CD14-positive monocyte (primary cell): ENCODE measurements at places on chromosomes 7 and 10.

GRCh38 chr10:665579-666091 lies 23.8 kb downstream of the DIP2C start:
- no peaks in the 10 kb centered on the region for H3K4me1 ChIP-seq
- no peaks in the 10 kb centered on the region for H3K36me3 ChIP-seq
- H3K27ac ChIP-seq = no peak overlapping the region
- no peak overlapping the region for H3K4me3 ChIP-seq
- no peaks in the 10 kb centered on the region for H3K27me3 ChIP-seq
- DNase-seq = no peak

- H3K27ac ChIP-seq = no peak overlapping the region
- no peaks in the 10 kb centered on the region for H3K36me3 ChIP-seq
- H3K4me1 ChIP-seq = no peaks in the 10 kb centered on the region
- H3K4me3 ChIP-seq = no peak overlapping the region
- no peak for DNase-seq
These were observed 434.7 kb downstream of the TNS3 start for GRCh38 chr7:47147213-47147631.

DNA sequence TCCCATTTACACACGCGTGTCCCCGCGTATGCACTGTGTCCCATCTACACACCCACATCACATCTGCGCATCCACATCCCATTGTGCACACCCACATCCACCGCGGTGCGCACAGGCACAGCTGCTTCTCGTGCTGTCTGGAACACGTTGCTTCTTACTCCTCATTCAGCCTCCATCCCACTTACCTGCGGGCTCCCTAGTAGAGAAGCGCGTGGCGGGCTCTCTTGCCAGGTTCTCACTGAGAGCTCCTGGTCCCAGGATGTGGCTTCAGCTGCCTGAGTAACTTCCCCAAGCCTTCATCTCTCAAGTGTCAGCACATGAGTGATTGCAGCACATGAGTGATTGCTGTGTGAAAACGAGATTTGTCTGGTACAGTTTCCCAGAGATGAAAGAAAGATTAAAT lies 117.8 kb downstream of the TRRAP start:
- H3K27ac ChIP-seq = no peak overlapping the region
- peaks cover 96% of the 10 kb centered on the region for H3K36me3 ChIP-seq
- H3K4me1 ChIP-seq = no peaks in the 10 kb centered on the region
- no peak overlapping the region for H3K4me3 ChIP-seq
- no peaks in the 10 kb centered on the region for H3K27me3 ChIP-seq

DNA sequence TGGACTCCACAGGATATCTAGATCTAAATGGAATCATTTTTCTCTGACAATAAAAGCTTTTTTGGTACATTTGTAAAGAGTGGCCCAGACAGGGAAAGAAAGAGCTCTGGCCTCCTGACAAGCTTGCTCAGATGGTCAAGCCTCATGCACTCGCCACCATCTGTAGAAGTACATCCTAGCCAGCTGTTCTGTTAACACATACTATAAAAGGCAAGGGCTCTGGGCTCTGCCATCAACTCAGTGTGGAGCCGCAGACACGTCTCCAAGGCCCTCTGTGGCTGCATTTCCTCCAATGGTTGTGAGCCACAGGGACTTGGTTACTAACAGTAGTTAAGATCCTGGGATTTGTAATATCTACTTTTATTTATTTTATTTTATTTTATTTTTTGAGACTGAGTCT lies 70.8 kb upstream of the KDM7A start:
- H3K4me1 ChIP-seq = peaks cover 58% of the 10 kb centered on the region
- no peak for DNase-seq
- H3K27ac ChIP-seq = no peak overlapping the region

DNA sequence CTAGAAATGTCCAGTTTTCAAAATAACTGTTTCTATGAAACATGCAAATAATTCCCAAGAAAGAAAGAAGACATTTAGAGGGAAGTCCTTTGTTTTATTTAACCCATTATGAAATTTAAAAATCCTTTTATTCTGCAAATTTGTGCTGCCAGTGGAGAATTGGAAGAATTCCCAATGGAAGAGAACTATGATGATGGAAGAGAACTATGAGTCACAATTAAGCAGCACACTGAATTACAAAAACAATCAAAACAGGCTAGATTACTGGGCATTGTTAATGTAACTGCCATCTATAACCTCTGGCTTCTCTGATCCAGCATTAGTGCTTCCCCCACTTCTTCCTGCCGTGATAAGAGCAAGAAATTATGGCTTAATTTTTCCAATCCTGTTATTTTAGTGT lies 126.2 kb upstream of the FEZF1 start:
- H3K27me3 ChIP-seq = no peaks in the 10 kb centered on the region
- no peaks in the 10 kb centered on the region for H3K36me3 ChIP-seq
- H3K27ac ChIP-seq = no peak overlapping the region
- H3K4me1 ChIP-seq = no peaks in the 10 kb centered on the region
